ENCODE measurements at places on chromosomes 6 and 20.
A peak's percentile ranks its signal among the peaks of the same experiment; 100 is the strongest.

GRCh38 chr6:91268941-91269340 lies 682.1 kb upstream of the MAP3K7 start:
- no peaks in the 10 kb centered on the region for H3K27me3 ChIP-seq
- H3K36me3 ChIP-seq, result no peaks in the 10 kb centered on the region
- no peaks in the 10 kb centered on the region for H3K4me1 ChIP-seq
- no peak for DNase-seq

GRCh38 chr6:32522302-32523047 lies 7.6 kb downstream of the HLA-DRB5 start:
- no peaks in the 10 kb centered on the region for H3K36me3 ChIP-seq
- peaks cover 25% of the 10 kb centered on the region for H3K27me3 ChIP-seq
- no peaks in the 10 kb centered on the region for H3K4me1 ChIP-seq
- DNase-seq, result no peak

GRCh38 chr6:73657201-73657600 lies 3.4 kb upstream of the SLC17A5 start:
- peaks cover 19% of the 10 kb centered on the region for H3K4me1 ChIP-seq
- no peak overlapping the region for H3K27ac ChIP-seq
- no peaks in the 10 kb centered on the region for H3K27me3 ChIP-seq
- peak; percentile 27 for DNase-seq
- no peak overlapping the region for H3K4me3 ChIP-seq
- H3K36me3 ChIP-seq, result peaks cover 2% of the 10 kb centered on the region

GRCh38 chr20:40607927-40608326 lies 81.1 kb downstream of the MAFB start:
- no peaks in the 10 kb centered on the region for H3K36me3 ChIP-seq
- H3K4me3 ChIP-seq, result no peak overlapping the region
- H3K4me1 ChIP-seq, result no peaks in the 10 kb centered on the region

GRCh38 chr6:46128476-46128875 lies 1.3 kb upstream of the ENPP4 start:
- H3K4me1 ChIP-seq, result peaks cover 30% of the 10 kb centered on the region
- peaks cover 6% of the 10 kb centered on the region for H3K36me3 ChIP-seq
- no peak for DNase-seq
- no peak overlapping the region for H3K27ac ChIP-seq
- H3K27me3 ChIP-seq, result no peaks in the 10 kb centered on the region
